ENCODE measurements at places on chromosomes 13 and 19.
A peak's percentile ranks its signal among the peaks of the same experiment; 100 is the strongest.

DNA sequence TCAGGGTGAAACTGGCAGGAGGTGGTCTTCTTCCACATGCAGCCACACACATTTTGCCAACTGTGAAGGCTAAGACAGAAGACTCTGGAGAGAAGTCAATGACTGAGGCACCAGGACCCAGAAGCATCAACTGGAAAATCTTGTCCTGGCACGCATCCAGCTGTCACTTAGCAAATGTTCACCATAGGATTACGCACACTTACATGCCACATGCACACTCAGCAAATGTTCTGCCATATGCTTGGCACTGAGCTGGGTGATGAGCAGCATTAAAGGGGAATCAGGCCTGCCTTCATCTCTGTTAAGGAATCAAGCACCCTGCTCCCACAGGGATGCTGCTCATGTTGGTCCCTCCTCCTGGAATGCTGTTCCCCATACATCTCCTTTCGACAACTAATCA, 5.1 kb downstream of the ZNF599 start:
- DNase-seq: no peak
- no peaks in the 10 kb centered on the region for H3K27me3 ChIP-seq
- no peak overlapping the region for H3K27ac ChIP-seq
- no peaks in the 10 kb centered on the region for H3K4me1 ChIP-seq
- H3K36me3 ChIP-seq: peaks cover 57% of the 10 kb centered on the region
- no peak overlapping the region for H3K4me3 ChIP-seq

- H3K36me3 ChIP-seq: peaks cover 6% of the 10 kb centered on the region
- no peaks in the 10 kb centered on the region for H3K27me3 ChIP-seq
- H3K4me1 ChIP-seq: no peaks in the 10 kb centered on the region
Observed at GRCh38 chr19:8259142-8259921, 48.8 kb downstream of the CD320 start.

DNA sequence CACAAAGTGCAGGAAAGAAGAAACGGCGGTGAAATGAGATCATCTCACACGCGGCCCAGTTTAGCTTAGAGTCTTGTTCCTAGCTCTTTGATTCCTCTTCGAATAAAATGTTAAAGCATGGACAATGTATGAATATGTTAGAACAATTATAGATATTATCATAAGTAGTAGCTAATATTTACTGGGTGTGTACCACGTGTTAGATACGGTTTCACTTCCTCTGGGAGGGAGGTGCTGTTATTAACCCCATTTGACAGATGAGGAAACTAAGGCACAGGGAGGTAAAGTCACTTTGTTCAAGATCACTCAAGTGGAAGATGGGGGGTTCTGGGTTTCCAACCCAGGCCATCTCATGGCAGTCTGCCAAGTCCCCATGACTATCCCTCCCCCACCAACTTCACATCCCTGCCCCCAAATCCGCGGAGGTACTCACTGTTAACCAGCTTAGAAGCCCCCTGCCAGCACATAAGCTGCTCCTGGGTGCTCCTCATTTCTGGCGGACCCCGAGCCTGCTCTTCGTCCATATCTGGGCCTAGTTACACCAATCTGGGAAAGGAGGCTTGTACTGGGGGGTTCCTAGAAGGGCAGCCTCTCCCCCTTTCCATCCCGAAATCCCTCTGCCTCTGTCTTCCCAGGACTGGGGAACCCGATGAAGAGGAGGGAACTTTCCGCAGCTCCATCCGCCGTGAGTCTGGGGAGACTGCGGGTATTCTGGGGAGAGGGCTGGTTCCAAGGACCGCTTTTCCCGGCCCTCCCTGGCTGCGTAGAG, 1.0 kb upstream of the FXYD7 start:
- no peaks in the 10 kb centered on the region for H3K36me3 ChIP-seq
- no peak for DNase-seq

GRCh38 chr19:17616961-17617806, 61.7 kb downstream of the COLGALT1 start:
- H3K27ac ChIP-seq: no peak overlapping the region
- DNase-seq: peak; percentile 9
- peaks cover 6% of the 10 kb centered on the region for H3K27me3 ChIP-seq
- H3K4me3 ChIP-seq: no peak overlapping the region
- H3K36me3 ChIP-seq: no peaks in the 10 kb centered on the region
- H3K4me1 ChIP-seq: no peaks in the 10 kb centered on the region

DNA sequence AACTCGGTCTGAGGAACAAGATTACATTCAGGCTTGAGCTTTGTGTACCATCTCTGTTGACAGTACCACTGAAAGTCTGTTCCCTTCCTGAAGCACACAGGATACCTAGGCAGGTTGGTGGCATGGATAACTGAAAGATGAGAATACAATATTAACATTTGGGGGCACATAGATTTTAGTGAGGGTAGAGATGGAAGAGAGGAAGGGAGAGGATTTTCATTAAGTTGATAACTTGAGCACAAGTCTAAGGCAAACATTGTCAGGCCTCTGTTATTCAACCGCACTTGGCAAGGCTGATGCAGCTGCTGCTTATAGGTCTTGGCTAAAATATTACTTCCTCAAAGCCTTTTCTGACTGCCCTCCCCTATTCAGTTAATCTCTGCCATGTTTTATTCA, 10.9 kb downstream of the MIR17HG start:
- no peak overlapping the region for H3K27ac ChIP-seq
- no peaks in the 10 kb centered on the region for H3K27me3 ChIP-seq
- DNase-seq: no peak
- H3K36me3 ChIP-seq: peaks cover 7% of the 10 kb centered on the region

DNA sequence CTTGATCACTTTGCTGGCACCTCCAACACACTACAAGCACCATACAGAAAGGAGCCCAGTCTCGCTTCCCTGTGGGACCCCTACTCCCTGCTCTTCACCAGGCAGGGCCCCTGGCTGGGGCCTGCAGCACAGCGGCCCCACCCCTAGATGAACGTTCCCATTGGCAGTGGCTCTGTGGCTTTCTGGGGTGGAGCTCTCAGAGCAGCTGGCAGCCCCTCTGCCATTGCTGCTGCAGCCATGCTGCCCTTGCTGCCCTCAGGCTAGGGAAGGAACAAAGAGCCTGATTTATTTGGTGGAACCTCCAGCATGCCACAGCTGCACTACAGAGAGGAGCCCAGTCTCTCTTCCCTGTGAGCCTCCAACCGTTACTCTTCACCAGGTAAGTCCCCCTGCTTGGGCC, 5.8 kb downstream of the SIGLEC6 start:
- DNase-seq: no peak
- no peaks in the 10 kb centered on the region for H3K4me1 ChIP-seq
- no peaks in the 10 kb centered on the region for H3K36me3 ChIP-seq
- no peak overlapping the region for H3K4me3 ChIP-seq
- H3K27me3 ChIP-seq: no peaks in the 10 kb centered on the region
- no peak overlapping the region for H3K27ac ChIP-seq
